ENCODE measurements at places on chromosomes 5 and 9.

GRCh38 chr5:154234551-154234950 lies 44.0 kb downstream of the GALNT10 start:
- DNase-seq, result no peak

DNA sequence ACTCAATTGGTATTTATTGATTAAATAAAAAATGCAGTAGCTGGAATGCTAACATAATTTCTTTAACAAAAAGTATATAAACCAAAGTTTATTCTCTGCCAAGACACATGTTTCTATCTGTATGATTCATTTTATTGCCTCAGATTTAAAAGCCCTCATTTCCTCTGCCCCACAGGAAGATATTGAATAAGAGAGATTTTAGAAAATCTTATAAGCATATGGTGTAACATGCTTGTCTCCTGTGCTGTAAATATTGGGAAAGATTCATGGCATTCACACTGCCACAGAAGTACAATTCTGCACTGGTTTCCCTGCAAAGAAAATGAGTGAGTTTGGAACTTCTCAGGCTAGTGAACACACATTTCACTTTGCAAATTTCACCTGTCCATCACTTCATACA lies 134.9 kb upstream of the FBXL7 start:
- no peak for DNase-seq

GRCh38 chr5:143001764-143002351 lies 231.7 kb downstream of the ARHGAP26 start:
- no peak for DNase-seq

DNA sequence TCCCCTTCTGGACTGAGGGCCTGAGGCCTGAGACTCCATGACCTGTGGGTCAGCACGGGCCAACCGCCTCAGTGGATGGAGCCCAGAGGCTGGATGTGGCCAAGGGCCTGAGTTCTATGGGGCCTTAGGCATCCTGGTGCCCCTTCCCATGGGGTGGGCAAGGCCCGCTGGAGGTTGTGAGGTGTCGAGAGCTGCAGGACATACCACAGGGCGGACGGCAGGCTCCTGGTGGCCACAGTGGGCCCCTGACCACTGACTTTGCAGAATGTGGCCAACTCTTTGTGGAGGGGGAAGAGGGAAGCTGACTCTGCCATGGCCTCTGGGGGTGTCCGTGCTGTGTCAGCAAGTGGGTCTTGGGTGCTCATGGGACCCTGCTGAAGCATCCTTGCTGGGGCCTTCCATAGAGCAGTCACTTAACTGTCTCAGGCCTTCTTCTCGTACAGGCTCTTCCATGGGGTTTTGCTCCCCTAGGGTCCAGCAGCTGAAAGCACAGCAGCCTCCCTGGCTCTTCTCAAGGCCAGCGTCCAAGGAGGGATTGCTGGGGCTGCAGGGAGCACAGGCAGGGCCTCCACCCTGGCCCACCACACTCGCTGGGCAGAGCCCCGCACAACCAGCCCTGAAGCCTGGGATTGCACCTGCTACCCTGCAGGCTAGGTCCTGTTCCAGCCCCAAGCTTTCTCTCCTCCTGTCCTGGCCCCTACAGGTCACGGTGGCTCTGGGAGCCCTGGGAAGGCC lies 21.6 kb upstream of the SLC9A3 start:
- no peak for DNase-seq

- DNase-seq, result no peak
Measured at GRCh38 chr9:6781476-6781875, 23.7 kb downstream of the KDM4C start.

GRCh38 chr5:99034336-99034735 lies 105.5 kb upstream of the CHD1 start:
- no peak for DNase-seq

Measured in activated gamma-delta T cell treated with anti-CD3 and anti-CD28 coated beads, Interleukin-2, amount 50 U/mL, for 16 hours (primary cell).